ENCODE measurements at places on chromosomes 1 and 21. TPM values are rescaled to one million over a fixed set of nuclear protein-coding genes. Genes with fewer than 3 reads are reported as not detected.

GJA8 gene
- not detected for total RNA-seq

DNA sequence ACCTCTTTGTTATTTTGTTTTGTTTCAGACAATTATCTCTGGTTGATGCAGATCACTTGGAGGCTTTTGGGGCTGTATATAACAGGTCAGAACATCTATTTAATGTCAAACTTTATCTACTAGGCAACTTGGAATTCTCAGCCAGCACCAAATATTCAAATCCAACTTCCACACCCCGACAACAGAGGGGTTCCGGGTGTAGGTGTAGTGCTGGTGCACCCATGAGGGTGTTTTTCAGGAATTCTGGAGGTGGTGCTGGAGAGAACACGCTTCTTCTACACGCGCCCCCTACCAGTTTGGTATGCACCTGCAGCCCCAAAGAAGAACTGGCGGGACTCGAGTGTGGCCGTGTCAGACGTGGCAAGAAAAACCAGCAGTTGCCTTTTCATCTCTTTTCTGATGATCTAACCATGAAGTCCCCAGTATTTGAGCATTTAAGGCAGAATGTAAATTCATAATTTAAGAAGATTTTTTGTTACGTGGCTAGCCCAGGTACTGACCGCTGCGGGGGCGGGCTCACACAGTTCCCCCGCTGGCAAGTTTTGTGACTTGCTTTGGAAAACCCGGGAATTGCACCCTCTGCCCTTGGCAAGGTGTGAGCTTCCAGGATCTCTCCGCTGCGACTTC is 462 bp upstream of the TLCD4 start:
- peaks cover 7% of the 10 kb centered on the region for H3K4me1 ChIP-seq
- no peak overlapping the region for H3K27ac ChIP-seq
- DNase-seq: peak; percentile 77
- peaks cover 58% of the 10 kb centered on the region for H3K27me3 ChIP-seq

- no peak for DNase-seq
- H3K36me3 ChIP-seq: no peaks in the 10 kb centered on the region
- H3K4me3 ChIP-seq: no peak overlapping the region
- peaks cover 6% of the 10 kb centered on the region for H3K4me1 ChIP-seq
Observed at GRCh38 chr1:38502758-38503157, 356.8 kb downstream of the RRAGC start.

DNA sequence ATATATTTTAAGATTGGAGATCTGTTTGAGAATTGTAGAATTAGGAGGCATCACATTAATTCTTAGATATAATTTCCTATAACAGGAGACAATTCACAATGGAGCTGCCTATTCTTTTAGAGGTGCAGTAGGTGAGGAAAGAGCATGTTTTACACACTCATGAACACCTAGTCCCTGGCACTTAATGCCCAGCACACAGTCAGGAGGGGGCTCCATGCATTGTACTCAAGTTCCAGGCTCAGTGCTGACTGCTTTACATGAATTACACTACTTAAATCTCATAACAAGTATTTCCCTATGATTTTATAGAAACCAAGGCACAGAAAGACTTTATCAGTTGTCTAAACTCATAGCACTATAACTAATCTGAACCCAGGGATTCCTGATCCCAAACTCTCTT is 360 bp upstream of the GBP3 start:
- H3K27ac ChIP-seq: peak overlapping the region; percentile 80
- H3K4me3 ChIP-seq: peak overlapping the region; percentile 86
- H3K4me1 ChIP-seq: peaks cover 42% of the 10 kb centered on the region
- DNase-seq: no peak
- no peaks in the 10 kb centered on the region for H3K27me3 ChIP-seq

DNA sequence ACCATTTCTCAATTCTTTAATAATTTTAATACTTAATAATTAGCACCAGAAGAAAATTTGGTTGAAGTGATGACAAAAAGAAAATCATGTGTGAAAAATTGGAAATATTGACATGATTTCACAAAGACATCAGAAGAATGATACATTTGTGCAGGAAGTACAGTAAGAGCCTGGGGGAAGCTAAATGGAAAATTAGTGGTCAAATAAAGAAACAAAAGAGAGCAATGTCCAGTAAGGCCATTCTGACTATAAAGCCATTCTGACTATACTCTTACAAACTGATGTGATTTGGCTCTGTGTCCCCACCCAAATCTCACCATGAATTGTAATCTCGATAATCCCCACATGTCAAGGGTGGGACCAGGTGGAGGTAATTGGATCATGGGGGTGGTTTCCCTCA is 48.6 kb upstream of the KCNE1 start:
- no peak overlapping the region for H3K4me3 ChIP-seq
- H3K4me1 ChIP-seq: peaks cover 2% of the 10 kb centered on the region
- H3K36me3 ChIP-seq: no peaks in the 10 kb centered on the region
- no peak for DNase-seq
- H3K27ac ChIP-seq: no peak overlapping the region

DNA sequence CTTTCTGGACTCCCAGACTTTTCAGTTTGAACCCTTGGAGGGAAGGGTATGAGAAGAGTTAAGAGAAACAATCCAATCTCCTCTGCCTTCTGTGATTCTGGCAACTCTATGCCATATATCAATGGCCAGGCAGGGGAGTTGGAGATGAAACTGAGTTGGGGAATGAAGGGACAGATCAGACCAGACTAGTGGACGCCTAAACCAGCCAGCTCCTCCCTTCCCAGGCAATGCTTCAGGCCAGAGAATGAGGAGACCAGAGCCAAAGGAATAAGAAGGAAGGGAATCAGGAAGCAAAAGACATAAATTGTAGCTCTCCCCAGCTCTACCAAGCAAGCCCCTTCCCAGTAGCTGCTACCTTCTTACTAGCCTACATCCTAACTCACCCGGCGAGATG is 22.7 kb downstream of the PLEKHA6 start:
- peaks cover 14% of the 10 kb centered on the region for H3K27me3 ChIP-seq
- no peaks in the 10 kb centered on the region for H3K4me1 ChIP-seq

DNA sequence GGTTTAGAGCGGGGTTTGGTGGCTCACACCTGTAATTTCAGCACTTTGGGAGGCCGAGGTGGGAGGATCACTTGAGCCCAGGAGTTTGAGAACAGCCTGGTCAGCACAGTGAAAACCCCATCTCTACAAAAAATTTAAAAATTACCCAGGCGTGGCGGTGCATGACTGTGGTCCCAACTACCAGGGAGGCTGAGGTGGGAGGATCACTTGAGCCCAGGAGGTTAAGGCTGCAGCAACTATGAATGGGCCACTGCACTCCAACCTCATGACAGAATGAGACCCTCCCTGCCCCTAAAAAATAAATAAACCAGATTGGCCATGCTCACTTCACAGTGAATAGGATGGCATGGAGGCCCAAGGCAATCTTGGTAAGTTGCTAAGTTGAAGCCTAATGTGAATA is 168.9 kb downstream of the RHOU start:
- no peaks in the 10 kb centered on the region for H3K36me3 ChIP-seq
- H3K27me3 ChIP-seq: peaks cover 30% of the 10 kb centered on the region
- no peak overlapping the region for H3K27ac ChIP-seq
- H3K4me3 ChIP-seq: no peak overlapping the region
- DNase-seq: no peak

DNA sequence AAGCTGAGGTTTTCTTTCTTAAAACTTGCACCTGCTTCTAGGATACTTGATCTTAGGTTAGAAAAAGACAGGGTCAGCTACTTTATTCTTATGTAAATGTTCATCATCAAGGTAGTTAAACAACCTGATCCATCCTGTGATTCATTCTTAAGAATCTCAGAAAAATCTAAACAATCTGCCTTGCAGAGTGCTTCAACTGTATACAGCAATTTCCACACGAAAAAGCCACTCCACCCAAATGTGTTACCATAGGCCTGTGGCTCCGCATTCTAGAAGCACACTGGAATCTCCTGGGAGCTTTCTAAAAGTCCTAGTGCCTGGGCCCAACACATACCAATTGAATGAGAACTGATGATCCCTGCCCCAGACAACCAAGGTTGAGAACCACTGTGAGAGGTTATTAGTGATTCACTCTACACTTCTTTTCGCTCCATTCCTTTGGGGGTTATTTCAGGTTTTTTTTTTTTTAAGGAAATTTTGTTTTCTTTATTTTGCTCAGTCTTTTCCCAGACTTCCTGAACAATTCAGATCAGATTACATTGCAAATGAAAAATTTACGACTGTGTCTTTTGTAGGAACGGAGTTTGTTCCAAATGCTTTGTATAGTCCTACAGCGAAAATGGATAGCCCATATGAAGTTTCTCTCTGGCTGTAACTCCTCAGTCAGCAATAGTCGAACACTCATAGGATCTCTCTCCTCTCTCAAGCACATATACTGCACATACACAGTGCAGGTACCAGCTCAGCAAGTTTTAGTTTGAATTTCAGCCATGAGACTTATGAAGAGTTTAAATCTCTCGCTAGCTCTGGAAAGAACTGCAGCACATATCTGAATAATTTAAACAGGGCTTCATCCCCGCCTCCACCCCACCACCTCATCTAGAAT is 16.1 kb downstream of the SMYD2 start:
- no peak overlapping the region for H3K27ac ChIP-seq
- H3K4me1 ChIP-seq: peaks cover 2% of the 10 kb centered on the region
- no peak for DNase-seq
- H3K36me3 ChIP-seq: peaks cover 4% of the 10 kb centered on the region
- H3K4me3 ChIP-seq: no peak overlapping the region
- H3K27me3 ChIP-seq: no peaks in the 10 kb centered on the region
